ENCODE measurements at places on chromosomes 7 and 10.

DNA sequence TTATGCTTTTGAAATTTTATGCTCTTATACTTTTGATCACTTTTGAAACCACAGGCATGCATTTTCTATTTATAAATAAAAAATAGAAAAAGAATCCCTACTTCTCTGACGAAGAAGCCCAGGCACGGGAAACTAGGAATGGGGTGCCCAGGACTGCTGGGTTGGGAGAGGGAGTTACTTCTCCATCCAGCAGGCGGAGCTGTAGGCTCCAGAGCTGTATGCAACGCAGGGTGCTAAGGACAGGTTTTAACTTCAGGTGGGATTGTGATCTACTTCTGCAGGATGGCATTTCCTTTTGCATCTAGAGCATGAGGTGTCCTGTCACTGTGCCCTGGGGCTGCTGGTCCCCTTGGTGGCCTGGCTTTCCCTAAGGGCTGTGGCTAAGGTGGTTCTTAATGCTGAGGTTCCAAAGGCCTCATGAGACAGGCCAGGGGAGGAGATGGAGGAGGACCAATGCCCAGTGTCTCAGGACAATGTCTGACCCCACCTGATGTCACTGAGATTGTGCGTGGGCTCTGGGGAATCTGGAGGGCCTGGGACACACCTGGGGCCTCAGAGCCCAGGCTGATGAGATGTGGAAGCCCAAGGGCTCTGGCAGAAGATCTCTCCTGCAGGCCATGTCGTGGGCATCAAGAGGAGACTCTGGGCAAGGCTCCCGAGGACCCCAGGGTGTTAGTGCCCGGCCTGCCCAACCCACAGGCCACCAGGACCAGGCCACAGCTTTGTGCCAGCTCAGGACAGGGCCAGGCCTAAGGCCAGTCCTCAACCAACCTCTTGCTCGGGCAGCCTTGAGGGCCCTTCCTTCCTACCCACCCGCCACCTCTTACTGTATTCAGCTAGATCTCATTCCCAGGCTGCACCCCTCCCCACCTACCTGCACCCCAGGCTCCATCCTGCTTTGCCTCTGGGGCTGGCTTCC lies 507 bp downstream of the CCDC201 start:
- no peaks in the 10 kb centered on the region for H3K36me3 ChIP-seq
- H3K4me3 ChIP-seq = no peak overlapping the region
- H3K27ac ChIP-seq = no peak overlapping the region
- H3K27me3 ChIP-seq = no peaks in the 10 kb centered on the region

DNA sequence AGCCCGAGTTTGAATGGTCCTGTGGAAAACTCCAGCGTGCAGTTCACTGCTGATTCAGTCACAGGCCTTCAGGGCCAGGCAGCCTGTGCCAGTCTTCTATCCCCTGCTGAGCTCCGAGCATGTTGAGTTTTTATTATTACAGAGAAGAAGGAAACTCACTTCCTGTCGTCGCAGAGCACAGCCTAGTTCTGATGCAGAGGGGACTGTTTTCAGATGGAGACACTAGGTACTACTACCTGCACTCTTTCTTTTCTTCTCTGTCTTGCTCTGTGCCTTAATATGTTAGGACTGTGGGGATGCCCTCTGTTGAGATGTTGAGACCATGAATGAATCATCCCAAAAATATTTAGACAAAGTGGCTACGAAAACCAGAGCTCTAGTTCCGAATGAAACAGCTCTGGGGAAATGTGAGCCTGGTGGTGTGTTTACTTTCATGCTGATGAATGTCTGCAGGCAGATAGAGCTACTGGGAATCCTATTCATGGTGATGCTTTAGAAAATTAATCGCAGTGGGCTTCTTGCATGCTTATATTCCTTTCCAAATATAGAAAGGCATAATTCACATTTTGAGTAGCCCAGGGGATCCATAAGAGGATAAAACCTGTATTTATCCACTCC lies 29.6 kb downstream of the CASP7 start:
- peak; percentile 84 for DNase-seq
- no peaks in the 10 kb centered on the region for H3K36me3 ChIP-seq
- peak overlapping the region; percentile 40 for H3K4me3 ChIP-seq
- H3K27ac ChIP-seq = peak overlapping the region; percentile 48
- H3K27me3 ChIP-seq = no peaks in the 10 kb centered on the region

DNA sequence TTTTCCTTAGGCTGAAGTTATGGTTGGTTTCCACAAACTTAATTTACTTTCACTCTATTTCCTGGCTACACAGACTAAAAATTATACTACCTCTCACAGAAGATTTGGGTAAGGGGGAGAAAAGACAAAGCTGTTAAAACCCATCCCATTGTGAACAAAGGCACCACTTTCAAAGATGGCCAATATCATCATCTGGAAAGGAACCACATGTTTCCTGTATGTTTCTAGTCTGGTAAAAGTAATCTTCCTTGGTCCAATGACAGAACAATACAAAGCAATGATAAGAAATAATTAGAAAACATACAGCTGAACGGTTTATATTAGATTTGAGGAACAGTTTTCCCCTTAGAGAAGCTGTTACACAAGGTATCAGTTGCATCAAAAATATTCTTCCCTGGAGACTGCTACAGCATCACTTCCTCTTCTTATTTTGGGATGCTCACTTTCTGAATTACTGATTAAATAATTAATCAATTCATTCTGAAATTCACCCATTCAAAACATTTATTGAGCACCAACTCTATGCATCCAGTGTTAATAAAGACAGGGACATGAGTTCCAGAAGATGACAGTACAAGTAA lies 8.5 kb upstream of the SFR1 start:
- H3K4me3 ChIP-seq = no peak overlapping the region
- DNase-seq = no peak
- no peaks in the 10 kb centered on the region for H3K36me3 ChIP-seq

GRCh38 chr10:5595591-5595990 lies 70.8 kb downstream of the ASB13 start:
- peaks cover 37% of the 10 kb centered on the region for H3K4me1 ChIP-seq
- peak overlapping the region; percentile 93 for H3K27ac ChIP-seq
- no peaks in the 10 kb centered on the region for H3K36me3 ChIP-seq
- peak; percentile 73 for DNase-seq

- H3K36me3 ChIP-seq = no peaks in the 10 kb centered on the region
- no peaks in the 10 kb centered on the region for H3K27me3 ChIP-seq
- no peak for DNase-seq
- H3K4me3 ChIP-seq = no peak overlapping the region
- H3K4me1 ChIP-seq = no peaks in the 10 kb centered on the region
Measured at GRCh38 chr7:112407261-112407660, 43.0 kb upstream of the IFRD1 start.

- H3K27me3 ChIP-seq = no peaks in the 10 kb centered on the region
- no peaks in the 10 kb centered on the region for H3K4me1 ChIP-seq
- no peak overlapping the region for H3K27ac ChIP-seq
- DNase-seq = peak; percentile 4
- no peak overlapping the region for H3K4me3 ChIP-seq
Measured at GRCh38 chr7:111873963-111874690, 311.8 kb upstream of the IMMP2L start.

DNA sequence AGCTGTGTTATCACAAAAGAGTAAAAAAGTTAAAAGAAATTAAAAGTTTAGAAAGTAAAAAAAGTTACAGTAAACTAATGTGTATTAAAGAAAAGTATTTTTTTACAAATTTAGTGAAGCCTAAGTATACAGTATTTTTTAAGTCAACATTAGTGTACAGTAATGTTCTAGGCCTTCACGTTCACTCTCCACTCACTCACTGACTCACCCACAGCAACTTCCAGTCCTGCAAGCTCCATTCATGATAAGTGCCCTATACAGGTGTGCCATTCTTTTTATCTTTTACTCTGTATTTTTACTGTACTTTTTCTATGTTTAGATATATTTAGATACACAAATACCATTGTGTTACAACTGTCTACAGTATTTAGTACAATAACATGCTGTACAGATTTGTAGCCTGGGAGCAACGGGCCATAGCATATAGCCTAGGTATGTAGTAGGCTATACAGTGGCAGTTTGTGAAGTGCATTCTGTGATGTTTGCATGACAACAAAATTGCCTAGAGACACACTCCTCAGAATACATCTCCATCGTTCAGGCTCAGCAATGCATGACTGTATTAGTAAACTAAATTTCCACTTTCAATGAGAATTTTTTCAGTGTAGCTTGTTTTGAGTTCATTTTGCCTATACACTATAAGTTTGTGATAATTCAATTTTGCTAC lies 539.9 kb upstream of the C7orf33 start:
- H3K27me3 ChIP-seq = no peaks in the 10 kb centered on the region
- no peak for DNase-seq
- no peaks in the 10 kb centered on the region for H3K36me3 ChIP-seq

- no peaks in the 10 kb centered on the region for H3K4me1 ChIP-seq
- no peak for DNase-seq
- H3K4me3 ChIP-seq = no peak overlapping the region
- H3K36me3 ChIP-seq = no peaks in the 10 kb centered on the region
- no peaks in the 10 kb centered on the region for H3K27me3 ChIP-seq
Measured at GRCh38 chr7:141118767-141119166, 44.9 kb downstream of the TMEM178B start.

- DNase-seq = peak; percentile 57
- no peaks in the 10 kb centered on the region for H3K27me3 ChIP-seq
- H3K4me3 ChIP-seq = peak overlapping the region; percentile 78
- H3K4me1 ChIP-seq = no peaks in the 10 kb centered on the region
- peak overlapping the region; percentile 85 for H3K27ac ChIP-seq
Measured at GRCh38 chr7:5396542-5396941, 27.1 kb downstream of the TNRC18 start.

DNA sequence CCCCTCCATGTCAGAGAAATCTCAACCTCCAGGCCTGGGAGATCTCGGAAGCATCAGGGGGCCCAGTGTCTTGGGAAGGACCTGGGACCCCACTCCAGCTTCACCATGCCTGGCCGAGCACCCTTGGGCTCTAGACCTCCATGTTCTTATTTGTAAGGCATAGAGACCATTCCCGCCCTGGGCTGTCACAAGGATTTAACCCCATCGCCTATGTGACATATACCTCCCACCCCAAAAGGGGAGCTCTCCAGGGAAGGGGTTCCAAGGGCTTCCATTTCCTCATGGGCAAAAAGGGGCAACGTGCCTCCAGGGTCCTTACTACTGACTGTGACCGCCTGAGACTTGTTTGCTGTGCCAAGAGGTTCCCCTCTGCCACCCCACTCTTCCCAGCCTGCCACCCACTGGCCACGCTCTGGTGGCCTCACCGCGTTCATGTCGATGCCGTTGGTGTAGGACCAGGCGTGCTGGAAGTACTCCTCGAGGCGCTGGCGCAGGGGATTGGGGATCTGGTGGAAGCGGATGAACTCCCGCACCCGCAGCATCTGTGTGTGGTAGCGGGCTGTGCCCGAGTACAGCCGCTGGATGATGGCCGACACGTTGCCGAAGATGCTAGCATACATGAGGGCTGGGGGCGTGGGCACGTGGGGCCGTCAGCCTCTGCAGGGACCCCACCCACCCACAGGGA lies 27.5 kb downstream of the KCNH2 start:
- DNase-seq = no peak
- H3K27me3 ChIP-seq = 0 out of 2 replicates have a peak, but pooled peaks cover 6% of the 10 kb centered on the region
- no peaks in the 10 kb centered on the region for H3K4me1 ChIP-seq
- H3K36me3 ChIP-seq = no peaks in the 10 kb centered on the region
- no peak overlapping the region for H3K27ac ChIP-seq

GRCh38 chr7:118517275-118517674 lies 292.8 kb downstream of the ANKRD7 start:
- DNase-seq = no peak
- no peaks in the 10 kb centered on the region for H3K36me3 ChIP-seq
- no peaks in the 10 kb centered on the region for H3K27me3 ChIP-seq
- no peaks in the 10 kb centered on the region for H3K4me1 ChIP-seq

GRCh38 chr10:110170142-110170971 lies 37.0 kb upstream of the MXI1 start:
- H3K27me3 ChIP-seq = peaks cover 61% of the 10 kb centered on the region
- no peak overlapping the region for H3K4me3 ChIP-seq
- H3K36me3 ChIP-seq = no peaks in the 10 kb centered on the region
- H3K4me1 ChIP-seq = no peaks in the 10 kb centered on the region
- no peak for DNase-seq

- no peak overlapping the region for H3K4me3 ChIP-seq
- peak; percentile 86 for DNase-seq
- no peaks in the 10 kb centered on the region for H3K27me3 ChIP-seq
- peaks cover 14% of the 10 kb centered on the region for H3K4me1 ChIP-seq
- peak overlapping the region; percentile 74 for H3K27ac ChIP-seq
Measured at GRCh38 chr10:104589871-104590270, 51.2 kb upstream of the SORCS3 start.

- peaks cover 64% of the 10 kb centered on the region for H3K4me1 ChIP-seq
- no peak overlapping the region for H3K4me3 ChIP-seq
- no peaks in the 10 kb centered on the region for H3K36me3 ChIP-seq
- peak; percentile 85 for DNase-seq
- no peaks in the 10 kb centered on the region for H3K27me3 ChIP-seq
Measured at GRCh38 chr10:71770255-71770654, 3.1 kb downstream of the VSIR start.

- H3K27me3 ChIP-seq = no peaks in the 10 kb centered on the region
- peaks cover 18% of the 10 kb centered on the region for H3K36me3 ChIP-seq
- H3K4me1 ChIP-seq = no peaks in the 10 kb centered on the region
- DNase-seq = no peak
- no peak overlapping the region for H3K4me3 ChIP-seq
Measured at GRCh38 chr10:75023074-75023473, 88.4 kb upstream of the SAMD8 start.

GRCh38 chr10:113947184-113948041 lies 93.0 kb downstream of the NHLRC2 start:
- no peak for DNase-seq
- H3K36me3 ChIP-seq = no peaks in the 10 kb centered on the region
- no peaks in the 10 kb centered on the region for H3K27me3 ChIP-seq
- peaks cover 5% of the 10 kb centered on the region for H3K4me1 ChIP-seq
- no peak overlapping the region for H3K27ac ChIP-seq

GRCh38 chr7:10355816-10356215 lies 617.9 kb upstream of the PHF14 start:
- H3K4me1 ChIP-seq = no peaks in the 10 kb centered on the region
- H3K4me3 ChIP-seq = no peak overlapping the region
- no peak for DNase-seq
- H3K27ac ChIP-seq = no peak overlapping the region

- H3K27me3 ChIP-seq = no peaks in the 10 kb centered on the region
- H3K36me3 ChIP-seq = no peaks in the 10 kb centered on the region
- H3K4me3 ChIP-seq = no peak overlapping the region
- no peaks in the 10 kb centered on the region for H3K4me1 ChIP-seq
- H3K27ac ChIP-seq = no peak overlapping the region
Measured at GRCh38 chr7:4000139-4000538, 682.0 kb upstream of the FOXK1 start.

Measured in GM23248 (cell line).